ENCODE measurements at places on chromosomes 2 and 18.

DNA sequence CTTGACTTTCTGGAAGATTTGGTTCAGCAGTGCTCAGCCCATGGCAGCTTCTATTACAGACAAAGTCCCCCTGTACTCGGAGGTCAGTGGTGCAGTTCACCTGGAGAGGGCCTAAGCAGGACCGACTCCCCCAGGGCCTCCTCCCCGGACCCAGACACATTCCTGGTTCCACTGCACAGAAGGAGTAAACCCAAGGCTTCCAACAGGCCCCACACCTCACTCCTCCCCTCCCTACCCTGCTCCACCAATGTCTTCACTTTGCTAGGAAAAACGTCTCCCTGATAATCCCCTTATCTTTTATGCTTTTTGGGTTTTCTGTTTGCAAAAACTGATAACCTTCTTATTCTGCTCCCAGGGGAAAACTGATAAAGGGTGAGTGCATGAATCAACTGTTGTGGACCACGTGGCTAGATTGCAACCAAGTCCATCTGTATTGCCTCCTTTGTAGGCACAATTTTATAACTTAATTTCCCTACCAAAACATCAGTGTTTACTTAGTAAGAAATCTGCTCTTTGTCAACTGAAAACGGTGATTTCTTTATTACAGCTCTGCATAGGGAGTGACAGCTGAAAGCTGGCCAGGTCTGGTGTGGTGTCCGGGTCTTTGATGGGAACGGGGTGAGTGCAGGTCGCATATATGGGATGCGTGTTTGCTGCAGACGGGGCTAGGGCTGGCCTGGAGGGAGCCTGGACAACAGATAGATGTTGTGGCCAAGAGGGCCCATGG, 202.5 kb downstream of the GLI2 start:
- no peak for DNase-seq

- no peak for DNase-seq
These were observed 99.4 kb upstream of the GALNT5 start for GRCh38 chr2:157158111-157158510.

DNA sequence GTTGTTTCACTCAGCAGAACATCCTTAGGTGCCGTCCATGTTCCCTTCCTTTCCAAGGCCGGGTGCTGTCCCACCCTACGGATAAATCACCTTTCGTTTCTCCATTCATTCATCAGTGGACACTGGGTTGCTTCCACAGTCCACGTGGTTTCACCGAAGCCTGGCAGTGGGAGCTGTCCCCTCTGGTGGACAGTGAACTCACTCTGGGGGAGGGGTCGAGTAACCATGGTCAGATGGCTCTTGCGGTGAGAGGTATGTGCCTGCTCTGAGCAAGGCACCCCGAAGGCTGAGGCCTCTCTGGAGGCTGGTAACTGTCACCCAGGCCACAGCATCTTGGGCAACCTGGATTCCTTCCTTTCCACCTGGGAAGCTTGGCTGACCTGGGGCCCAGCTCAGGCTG, 61.5 kb upstream of the TWIST2 start:
- DNase-seq: no peak

GRCh38 chr2:224802407-224802806, 86.2 kb upstream of the CCDC195 start:
- DNase-seq: no peak

DNA sequence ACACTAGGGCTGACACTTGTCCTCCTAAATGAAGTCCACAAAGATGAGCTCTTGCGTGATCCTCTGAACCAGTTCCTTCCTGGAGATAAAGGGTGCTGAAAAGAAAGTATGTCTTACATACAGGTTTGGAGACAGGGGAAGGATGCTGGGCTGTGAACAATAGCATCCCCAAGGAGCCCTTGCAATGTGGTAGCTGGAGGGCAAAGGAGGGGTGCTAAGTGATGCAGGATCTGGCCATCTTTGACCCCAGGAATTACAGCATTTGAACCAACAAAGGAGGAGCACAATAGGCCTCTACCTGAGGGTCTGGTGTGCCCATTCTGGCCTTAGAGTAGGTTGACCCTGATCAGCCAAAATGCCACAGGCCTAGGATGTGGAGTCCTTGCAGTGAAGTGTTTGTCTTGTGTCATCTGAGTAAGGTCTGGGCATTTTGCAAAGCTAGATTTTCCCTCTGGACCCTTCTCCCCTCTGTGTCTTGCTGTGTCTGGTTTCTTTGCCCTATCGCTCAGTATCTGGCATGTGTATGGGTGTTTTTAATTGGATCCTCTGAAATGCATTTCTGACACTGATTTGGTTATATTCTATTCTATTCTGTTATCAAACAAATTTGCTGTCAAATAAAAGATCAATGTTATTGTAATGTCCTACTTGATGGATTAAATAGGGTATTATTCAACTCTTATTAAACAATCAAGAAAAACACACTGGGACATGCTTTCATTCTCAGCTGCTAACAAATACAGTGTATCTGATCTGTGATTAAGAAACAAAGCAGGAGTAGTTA, 364.8 kb upstream of the MEIS1 start:
- no peak for DNase-seq

GRCh38 chr2:60675301-60675700, 80.8 kb upstream of the PAPOLG start:
- no peak for DNase-seq

- no peak for DNase-seq
These were observed 55.7 kb downstream of the PRKRA start for GRCh38 chr2:178395295-178395694.

GRCh38 chr2:64330281-64331113, 123.5 kb upstream of the LGALSL start:
- DNase-seq: peak; percentile 41

DNA sequence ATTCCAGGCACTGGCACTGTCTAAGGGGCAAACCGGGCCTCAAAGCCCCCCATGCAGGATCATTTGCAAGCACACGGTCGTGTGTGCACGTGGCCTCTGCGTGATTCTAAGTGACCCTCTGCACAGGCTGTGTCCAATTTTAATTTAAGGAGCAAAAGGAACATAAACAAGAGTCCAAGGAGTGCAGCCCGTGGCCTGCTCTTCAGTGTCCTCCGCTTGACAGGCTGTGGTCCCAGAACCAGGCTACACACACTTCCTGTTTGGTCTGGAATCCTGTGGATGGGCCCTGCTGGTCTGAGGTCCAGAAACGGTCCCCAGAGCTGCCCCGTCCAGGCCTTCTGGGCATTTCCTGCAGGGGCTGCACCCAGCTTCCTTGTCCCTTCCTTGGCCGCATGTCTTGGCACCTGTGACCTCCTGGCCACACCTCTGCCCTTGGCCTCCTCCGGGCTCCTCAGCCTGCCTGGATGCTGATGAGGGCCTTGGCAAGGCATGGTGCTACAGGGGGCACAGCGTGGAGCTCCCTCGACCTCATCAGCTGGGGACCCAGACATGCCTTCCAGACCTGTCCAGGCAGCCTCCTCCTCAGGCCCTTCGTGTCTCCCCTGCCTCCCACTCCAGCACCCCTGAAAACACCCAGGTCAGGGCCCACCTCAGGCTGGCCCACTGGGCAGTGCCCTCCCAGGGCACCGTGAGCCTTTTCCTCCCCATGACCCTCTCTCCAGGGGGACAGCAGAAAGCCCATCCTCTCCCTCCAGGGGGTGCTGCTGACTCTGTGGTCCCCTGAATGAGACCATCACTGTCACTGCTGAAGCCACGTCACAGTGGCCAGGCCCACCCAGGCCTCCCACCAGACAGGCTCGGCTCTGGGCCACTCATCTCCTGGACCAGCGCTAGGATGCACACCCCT, 136.4 kb upstream of the GPC1 start:
- no peak for DNase-seq
